Osteocyte (in vitro differentiated cells): ENCODE measurements at places on chromosomes 12 and 14. TPM values are rescaled to one million over a fixed set of nuclear protein-coding genes. Genes with fewer than 3 reads are reported as not detected.

Gene MARCHF9
- 19.2 and 21.1 TPM in 2 replicates for total RNA-seq

Gene TEX52
- total RNA-seq: not detected in 2 replicates

- no peaks in the 10 kb centered on the region for H3K4me1 ChIP-seq
- no peak overlapping the region for H3K27ac ChIP-seq
- H3K27me3 ChIP-seq: no peaks in the 10 kb centered on the region
- H3K36me3 ChIP-seq: peaks cover 9% of the 10 kb centered on the region
- H3K4me3 ChIP-seq: no peak overlapping the region
- no peak for DNase-seq
Observed at GRCh38 chr12:47686645-47687240, 19.1 kb downstream of the RPAP3 start.

DNA sequence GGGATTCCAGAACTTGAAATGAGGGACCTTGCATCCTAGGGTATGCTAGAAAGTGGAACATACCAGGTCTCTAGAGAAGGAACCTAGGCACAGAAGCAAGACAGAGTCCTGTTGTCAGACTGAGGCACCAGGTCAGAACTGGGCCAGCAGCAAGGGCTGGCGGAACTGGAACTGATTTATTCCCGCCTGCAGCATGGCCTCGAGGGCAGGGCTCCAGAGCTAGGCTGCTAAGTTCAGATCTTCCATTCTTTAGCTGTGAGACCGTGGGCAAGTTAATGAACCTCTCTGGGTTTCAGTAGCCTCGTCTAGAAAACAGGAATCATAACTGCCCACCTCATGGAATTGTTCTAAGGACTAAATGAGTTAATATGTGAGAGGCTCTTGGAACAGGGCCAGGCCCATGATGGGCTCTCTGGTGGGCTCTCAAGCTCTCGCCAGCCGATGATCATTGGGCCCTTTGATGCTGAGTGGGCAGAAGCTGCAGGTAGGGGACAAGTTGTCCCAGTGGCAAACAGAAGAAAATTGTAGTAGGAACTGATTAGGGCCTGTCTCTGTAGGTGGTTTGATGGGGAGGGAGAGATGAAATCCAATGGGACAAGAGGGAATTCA, 199.8 kb downstream of the ZFP36L1 start:
- H3K27ac ChIP-seq: peak overlapping the region; percentile 97
- H3K27me3 ChIP-seq: no peaks in the 10 kb centered on the region
- DNase-seq: no peak

DNA sequence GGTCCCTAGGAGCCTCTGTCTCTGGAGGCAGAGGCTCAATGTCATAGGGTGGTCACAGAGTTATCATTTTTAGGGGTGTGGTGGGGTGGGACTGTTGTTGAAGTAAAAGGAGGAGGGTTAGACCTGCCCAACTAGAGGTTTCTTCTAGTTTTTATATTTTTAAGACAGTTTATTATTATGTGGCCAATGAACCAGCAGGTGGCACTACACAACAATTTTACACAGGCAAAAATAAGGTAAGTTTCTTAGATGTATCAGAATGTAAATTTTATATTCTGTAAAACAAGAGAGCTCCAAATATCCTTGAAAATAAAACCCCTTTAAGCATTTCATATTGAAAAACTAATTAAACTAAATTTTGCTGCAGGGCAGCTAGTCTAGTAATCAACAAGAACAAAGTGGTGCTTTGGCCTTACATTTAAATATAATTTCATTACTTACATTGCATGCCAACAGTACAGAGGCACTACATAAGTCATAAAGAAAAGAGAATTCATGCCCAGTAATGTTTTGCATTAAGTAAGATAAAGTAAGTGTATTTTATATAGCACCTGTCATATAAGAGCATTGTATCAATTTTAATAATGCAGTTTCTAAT, 22.2 kb upstream of the OVCH1 start:
- no peak overlapping the region for H3K27ac ChIP-seq
- no peak overlapping the region for H3K4me3 ChIP-seq
- H3K36me3 ChIP-seq: peaks cover 11% of the 10 kb centered on the region

DNA sequence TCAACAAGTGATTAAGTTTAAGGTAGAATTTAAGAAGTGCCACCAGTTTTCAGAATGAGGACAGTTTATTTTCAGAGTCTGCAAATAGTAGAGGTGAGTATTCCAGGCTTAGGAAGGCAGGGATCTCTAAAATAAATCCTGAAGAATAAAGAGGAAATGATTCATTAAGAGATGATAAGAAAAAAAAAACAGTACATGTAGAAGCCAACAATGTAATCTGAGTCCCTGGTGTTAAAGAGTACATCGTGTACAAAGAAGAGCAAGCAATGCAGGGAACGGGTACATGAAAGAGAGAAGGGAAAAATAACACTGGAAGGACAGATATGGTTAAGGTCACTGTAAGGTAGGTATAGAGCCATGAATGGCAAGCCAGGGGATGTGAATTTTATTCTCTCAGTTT, 95.2 kb upstream of the FOXG1 start:
- H3K4me1 ChIP-seq: peaks cover 31% of the 10 kb centered on the region
- H3K27me3 ChIP-seq: no peaks in the 10 kb centered on the region
- H3K27ac ChIP-seq: peak overlapping the region; percentile 3
- H3K36me3 ChIP-seq: no peaks in the 10 kb centered on the region
- DNase-seq: no peak
- H3K4me3 ChIP-seq: no peak overlapping the region
